ENCODE measurements at places on chromosomes 6 and 20. TPM values are rescaled to one million over a fixed set of nuclear protein-coding genes. Genes with fewer than 3 reads are reported as not detected.
A peak's percentile ranks its signal among the peaks of the same experiment; 100 is the strongest.

GRCh38 chr6:158560836-158561320 lies 987 bp downstream of the TMEM181 start:
- H3K36me3 ChIP-seq, result peaks cover 5% of the 10 kb centered on the region
- H3K27ac ChIP-seq, result peak overlapping the region; percentile 52
- H3K27me3 ChIP-seq, result no peaks in the 10 kb centered on the region
- peaks cover 60% of the 10 kb centered on the region for H3K4me1 ChIP-seq
- no peak for DNase-seq

GRCh38 chr20:3203315-3204123 lies 963 bp downstream of the DDRGK1 start:
- H3K4me1 ChIP-seq, result peaks cover 28% of the 10 kb centered on the region
- H3K36me3 ChIP-seq, result peaks cover 13% of the 10 kb centered on the region
- H3K4me3 ChIP-seq, result peak overlapping the region; percentile 97

- H3K36me3 ChIP-seq, result no peaks in the 10 kb centered on the region
- H3K27ac ChIP-seq, result no peak overlapping the region
- H3K4me3 ChIP-seq, result no peak overlapping the region
Measured at GRCh38 chr6:35024551-35025054, 116.5 kb downstream of the TCP11 start.

DNA sequence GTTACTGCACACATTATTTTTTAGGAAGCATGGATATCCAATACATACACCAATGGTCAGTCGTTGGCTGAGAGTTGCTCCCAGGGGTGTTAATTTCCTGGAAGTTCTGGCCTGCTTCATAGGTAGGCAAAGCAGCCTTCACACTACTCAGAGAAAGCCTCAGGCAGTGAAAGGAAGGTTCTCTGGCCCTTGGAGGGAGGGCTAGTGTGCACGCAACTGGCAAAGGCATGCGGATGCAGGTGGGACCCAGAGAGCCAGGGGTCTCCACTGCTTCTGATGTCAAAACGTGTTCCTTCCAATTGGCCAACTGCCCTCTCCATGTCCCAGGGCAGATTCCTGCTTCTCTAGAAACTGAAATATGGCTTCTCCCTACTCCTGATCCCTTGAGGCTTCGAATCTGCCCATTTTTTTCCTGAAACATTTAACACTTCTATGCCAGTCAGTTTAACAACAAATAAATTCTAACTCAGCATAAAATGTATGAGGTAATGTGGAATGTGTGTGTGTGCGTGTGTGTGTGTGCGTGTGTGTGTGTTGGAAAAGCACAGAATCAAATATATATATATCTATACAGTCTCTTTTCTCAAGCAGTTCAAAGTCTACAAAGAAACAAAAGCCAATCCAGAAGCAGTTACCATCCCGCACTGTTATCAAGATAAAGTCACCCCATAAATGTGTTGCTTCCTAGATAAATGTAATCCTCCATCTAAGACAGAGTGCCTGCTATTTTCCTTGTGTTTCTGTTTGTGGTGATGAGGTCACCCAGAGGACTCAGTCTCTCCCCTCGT lies 94.0 kb upstream of the HIVEP1 start:
- H3K4me1 ChIP-seq, result no peaks in the 10 kb centered on the region
- DNase-seq, result no peak
- H3K27me3 ChIP-seq, result no peaks in the 10 kb centered on the region
- no peak overlapping the region for H3K27ac ChIP-seq
- H3K4me3 ChIP-seq, result no peak overlapping the region

Gene FHL5
- not detected for total RNA-seq

Measured in T-cell (primary cell).